ENCODE measurements at places on chromosomes 12 and 14.

DNA sequence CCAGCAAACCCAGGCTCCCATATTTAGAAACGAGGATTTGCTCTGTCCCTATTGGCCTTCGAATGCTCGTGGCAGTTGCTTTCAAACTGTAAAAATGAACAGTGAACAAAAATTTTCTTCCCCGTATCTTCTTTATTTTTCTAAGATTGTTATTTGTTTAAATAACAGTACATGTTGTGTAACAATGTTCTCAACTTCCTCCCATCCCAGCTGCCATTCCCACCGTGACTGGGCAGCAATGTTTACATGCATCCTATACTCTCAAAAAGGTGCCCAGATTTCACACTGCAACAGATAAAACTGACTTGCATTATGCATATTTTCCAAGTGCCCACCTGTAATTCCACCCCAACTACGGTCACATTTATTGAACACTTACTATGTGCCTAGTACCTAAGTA, 12.8 kb downstream of the VCPKMT start:
- no peak for DNase-seq

- no peak for DNase-seq
Observed at GRCh38 chr14:100762089-100762515, 35.4 kb downstream of the DLK1 start.

DNA sequence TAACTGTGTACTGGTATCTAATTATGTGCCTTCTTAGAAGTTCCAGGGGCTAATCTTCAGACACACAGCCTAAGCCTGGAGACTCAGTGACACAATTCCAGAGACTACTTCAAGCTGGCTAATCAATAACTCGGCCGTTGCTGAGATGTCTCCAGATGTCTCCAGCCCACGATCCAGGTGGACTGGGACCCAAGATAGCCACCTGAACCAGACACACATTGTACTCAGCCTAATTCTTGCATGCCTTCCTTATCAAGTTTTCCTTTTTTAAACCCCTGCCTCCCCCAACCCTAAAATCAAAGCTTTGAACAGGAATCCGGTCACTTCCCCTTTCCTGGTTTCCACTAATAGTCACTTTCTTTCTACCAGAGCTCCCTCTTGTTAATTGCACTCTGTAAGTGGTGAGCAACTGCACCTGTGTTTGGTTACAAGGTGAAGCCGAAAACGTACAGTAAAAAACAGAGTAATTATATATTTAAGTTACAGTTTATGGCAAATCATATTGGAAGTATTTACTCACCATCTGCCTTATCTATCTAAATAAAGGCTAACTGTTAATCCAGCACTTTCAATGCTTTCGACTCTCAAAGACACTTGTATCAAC, 39.8 kb upstream of the PTGDR start:
- no peak for DNase-seq

- no peak for DNase-seq
Observed at GRCh38 chr12:39277416-39277815, 165.5 kb downstream of the KIF21A start.

DNA sequence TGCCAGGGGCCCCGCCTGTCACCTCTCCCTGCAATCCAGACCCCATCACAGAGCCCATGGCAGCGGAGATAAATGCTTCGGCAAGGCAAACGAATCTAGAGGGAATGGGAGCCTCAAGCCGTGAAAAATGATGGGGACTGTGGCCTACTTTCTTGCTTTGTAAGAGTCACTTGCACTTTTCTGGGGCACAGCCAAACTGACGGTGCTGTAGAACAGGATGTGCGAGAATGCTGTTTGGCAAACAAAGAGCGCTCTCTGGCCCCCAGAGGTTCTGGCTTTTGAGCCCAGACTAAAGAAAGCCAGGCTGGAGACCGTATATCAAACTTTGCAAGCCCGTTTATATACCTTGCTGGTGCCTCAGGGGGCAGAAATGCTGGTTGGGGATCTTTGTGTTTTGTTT, 108.7 kb downstream of the CACNA1C start:
- DNase-seq: no peak

All from hematopoietic multipotent progenitor cell treated with erythropoietin and hydrocortisone succinate and interleukin-3 and kit ligand, for 15 days (in vitro differentiated cells).